ENCODE measurements at places on chromosomes 2 and 18. TPM values are rescaled to one million over a fixed set of nuclear protein-coding genes. Genes with fewer than 3 reads are reported as not detected.

- H3K4me3 ChIP-seq, result no peak overlapping the region
- no peaks in the 10 kb centered on the region for H3K27me3 ChIP-seq
- H3K36me3 ChIP-seq, result no peaks in the 10 kb centered on the region
- no peak for DNase-seq
- H3K4me1 ChIP-seq, result no peaks in the 10 kb centered on the region
Measured at GRCh38 chr18:68220458-68220857, 494.4 kb downstream of the TMX3 start.

- no peaks in the 10 kb centered on the region for H3K4me1 ChIP-seq
- H3K36me3 ChIP-seq, result no peaks in the 10 kb centered on the region
- no peak overlapping the region for H3K4me3 ChIP-seq
- DNase-seq, result no peak
Measured at GRCh38 chr2:142858961-142859360, 18.5 kb upstream of the KYNU start.

The SOWAHC gene
- total RNA-seq, result 12.0 TPM

- H3K4me1 ChIP-seq, result peaks cover 17% of the 10 kb centered on the region
- peak; percentile 18 for DNase-seq
- no peaks in the 10 kb centered on the region for H3K36me3 ChIP-seq
- H3K27ac ChIP-seq, result no peak overlapping the region
- H3K27me3 ChIP-seq, result no peaks in the 10 kb centered on the region
Measured at GRCh38 chr2:2012505-2012904, 268.2 kb upstream of the PXDN start.

The USP40 gene
- 12.9 TPM for total RNA-seq

DNA sequence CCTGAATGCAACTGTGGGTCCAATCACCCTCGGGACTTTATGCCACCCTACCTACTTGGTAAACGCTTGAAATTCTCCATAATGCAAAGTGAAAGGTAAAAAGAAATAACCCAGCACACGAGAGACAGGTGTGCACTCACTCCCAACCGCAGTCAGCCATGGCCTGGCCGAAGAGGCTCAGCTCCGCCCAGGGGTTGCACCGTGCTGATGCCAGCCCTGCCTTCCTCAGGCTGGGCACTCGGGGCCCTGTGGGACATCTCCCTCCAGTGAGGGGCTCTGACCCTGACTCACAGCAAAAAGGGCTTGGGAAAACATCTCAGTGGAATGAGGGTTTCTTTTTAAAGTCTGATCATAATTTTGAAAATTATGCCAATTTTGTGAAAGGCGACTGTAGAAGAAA, 13.3 kb downstream of the SLC66A2 start:
- H3K36me3 ChIP-seq, result peaks cover 48% of the 10 kb centered on the region
- peak; percentile 23 for DNase-seq
- no peak overlapping the region for H3K27ac ChIP-seq
- H3K4me1 ChIP-seq, result peaks cover 3% of the 10 kb centered on the region

All from endodermal cell (in vitro differentiated cells).